ENCODE measurements at places on chromosomes 5 and 9. TPM values are rescaled to one million over a fixed set of nuclear protein-coding genes. Genes with fewer than 3 reads are reported as not detected.

POU5F2 gene
- polyA plus RNA-seq = 0.01 TPM

TNFSF15 gene
- 0.13 TPM for polyA plus RNA-seq

SOX30 gene
- 0.42 TPM for polyA plus RNA-seq

LHX6 gene
- 5.1 TPM for polyA plus RNA-seq

PCDHB11 gene
- 2.2 TPM for polyA plus RNA-seq

CXXC5 gene
- polyA plus RNA-seq = 82.3 TPM

AQP7 gene
- polyA plus RNA-seq = 1.9 TPM

PRR16 gene
- 19.3 TPM for polyA plus RNA-seq

SPAG8 gene
- polyA plus RNA-seq = 2.3 TPM

PNPLA7 gene
- 3.6 TPM for polyA plus RNA-seq

SKP2 gene
- 44.9 TPM for polyA plus RNA-seq

PCDHGA12 gene
- polyA plus RNA-seq = 1.7 TPM

GARIN3 gene
- polyA plus RNA-seq = not detected

CYLC2 gene
- polyA plus RNA-seq = not detected

C1QTNF2 gene
- polyA plus RNA-seq = 19.8 TPM

LHFPL2 gene
- polyA plus RNA-seq = 48.3 TPM

FIBCD1 gene
- polyA plus RNA-seq = not detected

ZCCHC9 gene
- 27.2 TPM for polyA plus RNA-seq

CCDC183 gene
- polyA plus RNA-seq = 1.9 TPM

SLC6A3 gene
- polyA plus RNA-seq = not detected

AGXT2 gene
- polyA plus RNA-seq = not detected

NUTM2F gene
- polyA plus RNA-seq = not detected

TSSK1B gene
- polyA plus RNA-seq = 0.13 TPM
